ENCODE measurements at places on chromosomes 6 and 20. TPM values are rescaled to one million over a fixed set of nuclear protein-coding genes. Genes with fewer than 3 reads are reported as not detected.

DNA sequence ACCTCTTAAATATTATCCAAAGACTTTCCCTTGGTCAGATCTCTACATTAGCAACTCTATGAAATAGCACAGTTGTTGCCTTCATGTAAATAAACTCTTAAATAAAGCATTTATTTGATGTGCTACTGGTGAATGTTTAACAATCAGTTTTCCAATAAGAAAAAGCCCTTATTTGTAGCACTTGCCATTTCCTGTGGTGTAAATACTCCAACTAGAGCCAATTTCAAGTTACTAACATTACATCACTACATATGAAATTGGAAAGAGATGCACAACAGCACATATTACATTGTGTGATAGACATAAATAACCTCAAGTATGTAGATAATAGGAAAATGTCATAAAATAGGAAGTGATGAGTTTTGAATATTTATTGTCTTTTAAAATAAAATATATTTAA is 5.0 kb upstream of the MYB start:
- DNase-seq, result no peak

DNA sequence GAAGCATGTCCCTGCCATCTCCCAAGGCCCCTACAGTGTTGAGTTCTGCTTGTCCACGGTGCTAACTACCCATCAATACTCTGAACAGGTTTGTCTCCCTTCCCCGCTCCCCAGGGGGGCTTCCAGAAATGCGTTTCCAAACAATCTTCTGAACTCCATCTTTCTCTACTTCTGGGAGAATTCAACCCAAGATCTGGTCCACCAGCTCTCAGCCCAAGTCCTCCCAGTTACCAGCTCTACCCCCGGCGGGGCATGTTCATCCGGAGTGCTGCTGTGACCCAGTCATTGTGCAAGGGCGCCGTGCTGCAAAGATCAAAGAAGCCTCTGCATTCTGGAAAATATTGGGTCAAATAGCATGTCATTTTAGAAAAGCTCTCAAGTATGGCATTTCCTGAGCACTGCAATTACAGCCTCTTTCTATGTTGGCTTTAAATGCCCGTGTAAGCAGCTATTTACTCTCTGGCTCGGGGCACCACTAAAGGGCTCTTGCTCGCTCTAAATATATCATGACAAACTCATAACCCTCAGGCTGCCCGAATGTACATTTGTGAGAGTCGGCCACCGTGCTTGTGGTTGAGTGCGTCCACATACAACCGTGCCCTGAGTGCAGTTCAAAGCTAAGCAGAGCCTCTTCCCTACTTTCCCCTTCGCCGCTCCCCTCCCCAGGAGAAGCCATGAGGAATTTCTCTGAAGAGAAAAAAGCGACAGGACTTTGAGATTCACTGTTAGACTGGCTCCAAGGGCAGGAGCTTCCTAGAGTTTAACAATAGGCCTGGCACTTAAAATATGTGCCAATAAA is 71.6 kb downstream of the BANF2 start:
- no peak for DNase-seq

DNA sequence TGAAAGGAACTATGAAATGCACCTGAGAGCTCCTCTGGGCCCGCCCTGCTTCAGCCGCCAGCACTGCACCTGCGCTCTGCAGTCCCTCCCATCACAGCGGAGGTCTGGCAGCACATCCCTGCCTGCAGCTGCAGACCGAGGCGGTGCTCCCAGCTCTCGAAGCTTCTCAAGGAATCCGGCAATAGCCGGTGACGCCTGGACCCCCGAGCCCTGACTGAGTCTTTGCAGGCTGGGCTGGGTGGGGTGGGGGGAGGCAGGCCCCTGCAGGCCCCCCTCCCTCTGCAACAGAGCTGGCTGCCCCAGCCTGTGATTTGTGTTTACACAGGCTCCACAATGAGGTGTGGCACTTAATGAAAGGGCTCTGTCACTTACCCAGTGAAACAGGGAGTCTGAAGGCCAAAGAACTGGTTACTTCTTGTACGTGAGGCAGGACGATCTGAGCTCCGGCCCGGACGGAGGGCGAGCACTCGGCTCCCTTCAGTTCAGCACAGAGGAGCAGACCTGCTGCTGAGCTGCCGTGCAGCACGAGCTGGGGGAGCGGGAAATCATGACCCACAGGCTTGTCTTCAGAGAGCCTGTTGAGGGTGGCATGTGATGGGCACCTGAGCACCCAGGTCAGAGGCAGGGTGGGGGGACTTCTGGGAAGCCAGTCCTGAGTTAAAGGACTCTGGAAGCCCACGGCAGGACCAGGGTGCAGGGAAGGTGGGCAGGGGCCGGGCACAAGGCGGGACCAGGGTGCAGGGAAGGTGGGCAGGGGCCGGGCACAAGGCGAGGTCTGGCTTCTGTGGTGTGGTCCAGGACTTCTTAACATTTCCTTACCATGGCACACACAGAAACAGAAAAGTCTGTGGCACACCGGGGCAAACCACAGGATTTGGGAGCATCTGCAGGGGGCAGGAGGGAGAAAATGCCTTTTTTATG is 192.3 kb upstream of the THBS2 start:
- no peak for DNase-seq

DNA sequence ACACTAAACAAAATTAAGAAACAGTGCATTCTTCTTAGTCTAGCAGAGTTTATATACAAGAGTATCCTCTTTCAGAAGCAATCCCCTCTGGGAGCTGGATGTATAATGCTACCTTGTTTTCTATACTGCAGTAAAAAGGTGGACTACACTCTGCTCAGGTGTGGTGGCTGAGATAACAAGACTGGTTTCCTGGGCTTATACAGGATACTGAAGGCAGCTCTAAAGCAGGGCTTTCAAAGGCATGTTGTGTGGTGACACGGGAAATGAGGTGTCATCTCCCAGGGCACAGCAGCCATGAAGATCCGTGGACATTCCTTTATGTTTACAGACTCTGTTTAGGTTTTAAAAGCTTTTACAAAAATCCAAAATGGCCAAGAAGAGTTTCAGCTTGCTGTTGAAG is 136.7 kb downstream of the MAP3K4 start:
- DNase-seq, result no peak

GRCh38 chr6:124679387-124679786 is 282.9 kb upstream of the RNF217 start:
- DNase-seq, result no peak

- DNase-seq, result no peak
Measured at GRCh38 chr20:50711113-50711825, 19.9 kb upstream of the RIPOR3 start.

DNA sequence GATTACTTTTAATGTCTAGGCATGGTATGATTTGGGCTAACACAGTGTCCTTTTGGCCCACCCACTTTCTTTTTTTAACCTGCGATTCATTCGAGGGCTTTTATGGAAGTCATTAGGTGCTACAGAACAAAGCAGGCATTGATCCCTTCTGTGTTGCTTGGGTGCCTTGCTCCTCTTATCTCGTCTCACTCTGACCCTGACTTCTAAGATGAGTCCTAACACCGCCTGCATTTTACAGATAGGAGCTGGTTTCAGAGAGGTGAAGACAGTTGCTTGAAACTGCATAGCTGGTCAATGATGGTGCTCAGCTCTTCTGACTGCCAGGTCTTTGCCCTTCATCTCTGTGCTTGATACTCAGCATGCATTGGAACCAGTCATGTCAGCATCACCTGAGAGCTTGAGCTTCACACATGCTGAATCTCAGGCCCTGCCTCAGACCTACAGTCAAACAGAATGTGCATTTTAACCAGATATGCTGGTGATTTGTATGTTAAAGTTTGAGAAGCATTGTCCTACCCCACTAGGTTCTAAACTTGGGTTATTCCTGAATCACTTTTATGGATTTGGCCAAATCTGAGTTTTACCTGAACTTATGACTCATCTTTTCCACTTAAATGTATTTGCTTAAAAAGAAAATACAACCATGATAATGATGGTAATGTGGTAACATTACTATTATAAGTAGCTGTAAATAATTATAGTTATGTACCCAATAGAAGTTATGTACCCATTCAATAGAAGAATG is 142.3 kb downstream of the PLCB4 start:
- no peak for DNase-seq

- no peak for DNase-seq
Measured at GRCh38 chr6:25136854-25137253, 142.3 kb upstream of the CARMIL1 start.

GRCh38 chr20:56091628-56092234 is 86.4 kb upstream of the CBLN4 start:
- no peak for DNase-seq

DNA sequence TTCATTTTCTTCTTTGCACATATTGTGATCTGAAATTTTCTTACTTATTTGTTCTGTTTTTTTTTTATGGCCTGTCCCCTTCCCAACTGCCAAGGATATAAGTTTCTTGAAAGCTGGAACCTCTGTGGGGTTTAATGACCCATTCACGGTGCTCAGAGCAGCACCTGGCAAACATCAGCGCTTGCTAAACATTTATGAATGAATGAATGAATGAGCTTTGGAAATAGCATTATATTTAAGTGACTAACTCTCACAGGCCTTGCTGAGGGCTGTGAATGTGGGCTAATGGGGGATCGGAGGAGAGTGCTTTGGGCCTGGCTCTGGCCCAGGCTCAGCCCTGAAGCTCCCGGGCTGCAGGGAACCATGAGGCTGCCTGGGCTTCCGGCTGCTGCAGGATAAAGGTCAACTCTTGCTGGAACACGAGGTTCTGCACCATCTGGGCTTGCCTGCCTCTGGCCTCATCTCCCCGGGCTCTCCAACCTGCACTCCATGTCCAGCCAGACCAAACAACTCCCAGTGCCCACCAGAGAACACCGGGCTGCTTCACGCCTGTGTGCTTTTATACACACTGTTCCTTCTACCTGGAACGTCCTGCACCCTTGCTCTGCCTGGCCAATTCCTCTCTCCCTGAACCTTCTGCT is 14.6 kb upstream of the ARMC12 start:
- no peak for DNase-seq

GRCh38 chr6:137734875-137735182 is 132.2 kb upstream of the TNFAIP3 start:
- DNase-seq, result no peak

Gene CRISP3
- not detected for total RNA-seq

Gene PACSIN1
- 0.89 TPM for total RNA-seq

Gene PLEKHG1
- total RNA-seq, result 42.2 TPM

Gene KIF25
- total RNA-seq, result not detected

Gene HRH3
- total RNA-seq, result not detected

Data from progenitor cell of endocrine pancreas (in vitro differentiated cells).